Stimulated activated CD8-positive, alpha-beta memory T cell treated with anti-CD3 and anti-CD28 coated beads, Interleukin-2, amount 100 ng/mL, for 48 hours (primary cell): ENCODE measurements at places on chromosomes 4 and X.

- no peak for DNase-seq
Observed at GRCh38 chrX:39805825-39806224, 291.9 kb downstream of the BCOR start.

GRCh38 chr4:129972257-129972656, 876.3 kb downstream of the C4orf33 start:
- DNase-seq: no peak

- DNase-seq: no peak
Observed at GRCh38 chrX:123185721-123186120, 1.6 kb downstream of the GRIA3 start.

DNA sequence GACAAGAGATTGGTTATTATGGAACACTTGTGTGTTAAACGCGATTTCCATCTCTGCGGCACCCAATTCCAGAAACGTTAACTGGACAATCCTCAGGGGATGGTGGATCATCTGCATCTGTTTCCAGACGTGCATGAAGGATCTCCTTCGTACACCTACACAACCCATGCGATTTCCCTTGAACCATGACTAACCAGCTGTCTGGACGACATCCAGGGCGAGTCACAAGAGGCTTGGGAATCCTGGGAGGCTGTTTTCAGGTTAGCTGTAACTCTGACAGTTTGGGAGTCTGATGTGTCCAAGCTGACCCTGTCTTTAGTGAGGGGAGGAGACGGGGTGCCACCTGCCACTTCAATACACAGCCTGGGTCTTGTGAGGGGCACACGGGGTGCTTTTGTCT, 84.5 kb downstream of the GATB start:
- no peak for DNase-seq

- DNase-seq: no peak
Observed at GRCh38 chrX:15911734-15912550, 57.3 kb upstream of the AP1S2 start.

DNA sequence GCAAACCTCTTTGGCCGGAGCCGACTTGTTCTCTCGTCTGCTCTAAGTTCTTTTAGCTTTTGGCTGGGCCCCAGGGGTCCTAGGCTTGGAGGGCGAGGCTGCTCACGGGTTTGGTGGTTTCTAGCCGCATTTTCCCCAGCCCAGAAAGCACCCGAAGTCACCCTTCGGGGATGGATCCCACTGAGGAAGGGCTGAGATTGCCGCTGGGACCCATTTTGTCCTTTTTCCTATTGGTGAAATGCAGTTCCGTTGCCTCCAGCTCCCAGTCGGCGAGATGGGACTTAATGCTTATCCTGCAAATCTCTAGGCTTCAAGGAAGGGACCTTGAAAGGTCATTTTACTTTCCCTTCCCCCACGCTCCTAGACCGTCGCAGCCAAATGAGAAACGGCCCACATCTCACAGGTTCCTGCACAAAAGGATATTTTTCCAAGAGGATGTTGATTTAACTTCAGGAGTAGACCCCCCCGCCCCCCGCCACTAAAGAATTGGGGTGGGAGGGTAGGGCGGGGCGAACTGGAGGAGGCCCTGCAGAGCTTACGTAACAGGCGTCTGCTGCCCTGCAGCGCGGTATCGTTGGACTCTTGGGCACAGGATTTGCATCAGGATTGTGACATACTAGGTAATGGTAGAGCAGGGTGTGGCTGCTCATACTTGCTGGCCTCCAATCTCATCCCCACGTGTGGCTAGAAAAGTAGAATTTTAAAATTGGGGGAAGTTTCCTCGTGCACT, 564 bp downstream of the PGK1 start:
- DNase-seq: no peak

DNA sequence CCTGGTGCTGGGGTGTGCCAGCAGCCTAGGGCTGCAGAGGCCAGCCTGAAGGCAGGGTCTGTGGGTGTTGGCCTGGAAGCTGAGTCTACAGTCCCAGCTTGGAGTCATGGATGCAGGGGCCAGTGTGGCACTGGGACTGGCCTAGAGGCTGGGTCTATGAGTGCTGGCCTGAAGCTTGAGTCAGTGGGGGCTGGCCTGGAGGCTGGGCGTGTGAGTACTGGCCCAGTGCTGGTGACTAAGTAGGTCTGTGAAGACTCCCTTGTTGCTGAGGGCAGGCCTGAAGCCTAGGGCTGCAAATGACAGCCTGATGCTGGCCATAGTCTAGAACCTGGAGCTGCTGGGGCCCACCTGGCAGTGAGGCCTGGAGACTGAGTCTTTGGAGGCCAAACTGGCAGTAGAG, 31.3 kb upstream of the ALG13 start:
- DNase-seq: no peak

DNA sequence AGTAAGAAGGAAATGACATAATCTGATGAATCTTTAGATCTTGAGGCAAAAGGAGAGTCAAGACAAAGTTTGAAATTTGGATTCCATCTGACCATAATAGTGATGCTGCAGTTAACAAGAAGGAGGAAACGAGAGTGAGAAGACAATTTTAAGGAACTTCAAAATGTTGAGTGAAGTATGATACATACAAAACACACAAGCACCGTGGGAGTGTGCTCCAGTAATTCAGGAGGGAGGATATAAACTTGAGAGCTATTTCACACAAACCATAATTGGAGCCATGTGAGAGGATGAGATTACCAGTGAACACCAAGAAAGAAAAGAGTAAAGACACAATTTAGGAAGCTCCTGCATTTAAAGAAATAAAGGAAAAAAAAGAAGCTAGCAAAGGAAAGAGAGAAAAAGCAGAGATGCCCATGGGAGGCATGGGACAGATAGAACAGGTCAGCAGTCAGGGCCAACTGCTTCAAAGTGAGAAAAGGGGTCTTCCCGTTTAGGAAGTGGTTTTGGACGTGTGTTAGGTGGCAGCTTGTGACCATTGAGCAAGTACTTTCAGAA, 150.7 kb upstream of the SLC7A11 start:
- DNase-seq: no peak

GRCh38 chr4:127708985-127709384, 21.2 kb upstream of the SLC25A31 start:
- DNase-seq: no peak

GRCh38 chrX:49058794-49059193, at the start of gene CCDC120:
Gene CCDC120, plus strand, starts transcription at chrX:49058999. Its CDS starts 3,043 bp downstream, at chrX:49062042.
- no peak for DNase-seq

- DNase-seq: no peak
Observed at GRCh38 chr4:102612210-102612609, 111.1 kb downstream of the NFKB1 start.

DNA sequence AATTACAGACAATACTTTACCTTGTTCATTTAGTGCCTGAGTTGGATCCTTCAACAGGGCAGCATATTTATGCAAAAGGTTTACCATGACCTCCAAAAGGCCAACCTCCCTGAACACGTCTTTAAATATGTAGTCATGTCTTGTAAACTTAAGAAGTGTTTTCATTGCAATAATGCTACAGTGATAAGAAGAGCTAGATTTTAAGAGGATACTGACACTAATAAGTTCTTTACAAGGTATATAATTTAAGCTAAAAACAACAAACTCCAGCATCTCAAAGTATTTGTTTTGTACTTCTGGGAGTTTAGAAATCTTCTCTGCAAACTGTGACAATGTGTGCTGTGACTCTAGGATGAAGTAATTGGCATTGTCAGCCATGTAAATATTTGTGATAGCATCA, 145.4 kb downstream of the WDFY3 start:
- DNase-seq: no peak

- no peak for DNase-seq
Observed at GRCh38 chr4:108255203-108255747, 86.5 kb upstream of the LEF1 start.

DNA sequence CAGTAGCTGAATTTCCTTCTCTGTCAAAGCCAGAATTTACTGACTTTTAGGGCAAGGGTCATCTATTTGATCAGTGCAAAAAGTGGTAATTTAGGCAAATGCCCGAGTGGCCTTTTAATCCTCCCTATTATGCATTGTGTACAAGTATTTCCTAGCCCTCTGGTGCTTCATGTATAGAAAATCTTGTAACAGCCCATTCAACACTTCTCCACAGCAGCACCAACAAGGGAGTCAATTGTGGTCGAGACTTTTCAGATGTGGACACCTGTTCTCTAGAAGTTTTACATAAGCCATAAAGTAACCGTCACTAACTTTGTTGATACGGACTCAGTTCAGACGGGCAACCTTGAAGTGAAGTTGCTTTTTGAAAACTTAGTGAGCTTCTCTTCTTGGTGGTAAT, 50.9 kb upstream of the FHDC1 start:
- DNase-seq: no peak

- no peak for DNase-seq
Observed at GRCh38 chr4:90183254-90183653, 56.1 kb downstream of the CCSER1 start.

DNA sequence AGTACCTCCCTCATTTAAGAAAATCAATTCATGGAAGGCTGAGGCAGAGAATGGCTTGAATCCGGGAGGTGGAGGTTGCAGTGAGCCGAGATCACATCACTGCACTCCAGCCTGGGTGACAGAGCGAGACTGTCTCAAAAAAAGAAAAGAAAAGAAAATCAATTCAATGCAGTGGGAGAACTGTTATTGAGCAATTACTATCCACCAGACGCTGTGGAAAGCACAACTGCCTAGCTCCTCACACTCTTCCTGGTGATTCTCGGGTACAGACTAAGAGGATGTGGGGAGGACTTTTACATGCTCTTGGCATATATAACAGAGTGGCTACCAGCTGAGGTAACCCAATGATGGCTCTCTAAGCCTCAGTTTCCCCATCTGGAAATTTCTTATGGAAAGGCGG, 2.7 kb upstream of the TMSB4X start:
- DNase-seq: no peak

DNA sequence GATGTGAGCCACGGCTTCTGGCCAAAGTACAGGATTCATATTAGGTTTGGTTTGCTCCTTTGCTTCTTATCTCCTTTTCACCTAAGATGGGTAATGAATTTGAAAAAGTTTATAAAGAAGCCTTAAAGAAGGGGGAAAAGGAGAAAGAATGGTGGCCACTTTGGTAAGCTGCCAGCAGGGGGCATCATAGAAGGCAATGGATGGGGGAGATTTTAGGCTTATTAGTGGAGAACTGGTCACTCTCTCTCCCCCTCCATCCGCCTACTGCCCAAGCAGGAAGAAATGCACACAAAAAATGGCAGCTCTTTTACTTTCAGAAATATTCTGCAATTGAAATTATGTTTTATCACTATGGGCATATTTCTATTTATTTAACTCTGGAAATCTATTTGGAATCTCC, 32.0 kb downstream of the SPARCL1 start:
- no peak for DNase-seq

GRCh38 chr4:4677556-4678522, 136.0 kb upstream of the STX18 start:
- DNase-seq: no peak

- DNase-seq: no peak
Observed at GRCh38 chr4:7770224-7771050, 169.2 kb downstream of the AFAP1 start.

DNA sequence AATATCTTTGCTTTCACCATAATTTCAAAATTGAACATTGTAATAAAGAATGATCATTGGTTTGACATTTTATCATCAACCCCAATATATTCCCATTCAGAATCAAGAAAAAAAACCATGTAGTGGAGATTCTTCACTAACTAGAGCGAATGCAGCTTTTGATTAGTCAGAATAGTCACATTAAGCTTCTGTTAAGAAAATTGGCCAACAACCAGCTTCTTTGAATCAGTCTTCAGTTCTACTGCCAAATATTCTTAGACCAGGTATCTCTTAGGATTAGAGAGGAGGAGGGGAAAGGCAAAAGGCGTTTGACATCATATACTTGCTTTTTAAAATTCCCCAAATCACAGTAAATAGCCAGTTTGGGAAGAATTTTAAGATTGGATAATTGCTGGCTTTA, 22.2 kb upstream of the TBC1D8B start:
- no peak for DNase-seq

GRCh38 chr4:114017120-114017917, 37.9 kb upstream of the ARSJ start:
- DNase-seq: no peak

DNA sequence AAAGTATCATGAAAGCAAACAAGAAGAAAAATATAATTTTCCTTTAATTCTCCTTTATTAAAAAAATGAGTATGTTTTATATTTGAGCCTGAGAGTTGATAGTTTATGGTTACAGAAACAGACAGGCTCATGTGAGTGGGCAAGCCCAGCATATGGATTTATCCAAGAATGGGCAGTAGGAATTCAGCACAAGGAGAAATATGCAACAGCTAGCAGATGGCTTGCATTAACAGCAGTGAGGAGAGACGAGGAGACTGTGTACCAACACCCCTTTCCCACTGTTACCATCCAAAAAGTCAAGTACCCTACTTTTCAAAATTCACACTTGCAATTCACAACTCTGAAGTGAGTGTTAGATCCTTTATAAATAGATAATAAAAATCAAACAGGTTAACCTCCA, 1760.2 kb upstream of the TENM3 start:
- no peak for DNase-seq

DNA sequence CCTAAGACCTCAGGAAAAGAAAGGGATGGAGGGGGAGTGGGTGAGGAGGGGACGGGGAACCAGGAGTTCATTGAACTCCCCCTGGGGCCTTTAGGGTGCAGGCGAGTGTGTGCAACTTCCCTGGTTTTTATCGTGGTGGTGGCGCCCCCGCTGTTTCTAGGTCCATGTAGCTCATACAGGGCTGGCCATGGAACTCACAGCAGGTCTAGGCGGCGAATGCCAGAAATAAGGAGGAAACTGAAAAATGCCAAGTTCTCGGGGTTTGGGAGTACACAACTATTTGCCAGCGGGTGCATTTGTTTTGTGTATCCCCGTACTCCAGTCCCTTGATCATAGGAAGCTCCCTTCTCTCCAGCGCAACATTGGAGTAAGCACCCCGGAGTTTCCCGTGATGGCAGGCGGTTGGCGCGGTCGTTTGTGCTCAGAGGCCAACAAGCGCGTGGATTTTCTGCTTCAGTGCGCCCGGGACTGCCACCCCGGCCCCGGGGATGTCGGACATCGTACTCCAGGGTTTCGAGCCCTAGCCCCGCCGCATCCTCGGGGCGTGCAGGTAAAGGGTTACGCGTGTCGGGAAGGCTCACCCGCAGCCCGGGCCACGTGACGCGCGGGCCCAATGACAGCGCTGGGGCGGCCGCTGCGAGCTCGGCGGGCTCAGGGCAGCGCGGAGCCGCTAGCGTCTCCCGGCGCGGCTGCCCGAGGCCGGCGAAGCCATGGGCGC, 208.9 kb downstream of the NWD2 start:
- peak; percentile 35 for DNase-seq

GRCh38 chr4:3442959-3443749, 1.4 kb downstream of the HGFAC start:
- DNase-seq: peak; percentile 57

DNA sequence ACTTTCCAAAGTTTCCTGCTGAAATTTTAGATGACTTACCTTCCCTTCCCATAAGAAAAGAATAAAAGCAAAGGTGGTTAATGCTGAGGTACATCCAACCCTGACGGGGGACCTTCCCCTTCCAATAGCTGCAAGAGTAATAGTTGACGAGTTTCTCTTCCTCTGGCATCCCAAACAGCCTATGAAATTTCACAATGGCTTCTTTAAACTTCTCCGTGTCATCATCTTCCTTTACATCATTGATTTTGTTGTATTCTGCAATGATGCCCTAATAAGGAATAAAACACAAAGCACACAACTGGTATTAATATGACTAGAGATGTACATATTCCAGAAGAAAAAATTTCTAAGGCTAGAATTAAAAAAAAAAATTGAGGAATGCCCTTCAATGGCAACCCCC, 76.6 kb downstream of the TBC1D9 start:
- no peak for DNase-seq
